ENCODE measurements at places on chromosomes 12 and 14.

- DNase-seq, result no peak
Measured at GRCh38 chr14:69581316-69581935, 6.8 kb upstream of the CCDC177 start.

GRCh38 chr14:56603648-56604047, 24.1 kb downstream of the TMEM260 start:
- no peak for DNase-seq

DNA sequence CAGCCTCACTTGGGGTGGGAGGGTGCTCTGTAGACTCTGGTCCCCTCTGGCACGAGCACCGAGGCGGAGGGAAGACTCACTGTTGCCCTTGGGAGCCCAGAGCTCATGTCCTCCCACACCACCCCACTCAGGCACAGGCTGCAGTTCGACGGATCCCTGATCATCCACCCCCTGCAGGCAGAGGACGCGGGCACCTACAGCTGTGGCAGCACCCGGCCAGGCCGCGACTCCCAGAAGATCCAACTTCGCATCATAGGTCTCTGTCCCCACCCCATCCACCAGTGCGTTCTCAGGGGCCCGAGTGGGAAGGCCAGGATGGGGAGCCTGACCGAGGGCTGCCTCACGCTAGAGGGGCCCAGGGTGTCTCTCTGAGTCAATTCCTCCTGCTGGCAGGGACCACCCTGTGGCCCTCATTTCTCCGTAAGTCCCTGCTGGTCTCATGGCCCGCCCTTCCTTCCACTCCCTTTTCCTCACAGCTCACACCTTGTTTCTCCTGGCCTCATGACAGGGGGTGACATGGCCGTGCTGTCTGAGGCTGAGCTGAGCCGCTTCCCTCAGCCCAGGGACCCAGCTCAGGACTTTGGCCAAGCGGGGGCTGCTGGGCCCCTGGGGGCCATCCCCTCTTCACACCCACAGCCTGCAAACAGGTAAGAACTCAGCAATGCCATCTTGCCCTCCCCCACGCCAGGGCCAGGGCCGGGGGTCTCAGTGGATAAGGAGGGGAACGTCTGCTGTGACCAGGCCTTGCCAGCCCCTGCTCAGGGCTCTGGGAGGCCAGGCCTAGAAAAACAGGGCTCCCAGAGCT, 27.0 kb downstream of the PAPLN start:
- DNase-seq, result no peak

DNA sequence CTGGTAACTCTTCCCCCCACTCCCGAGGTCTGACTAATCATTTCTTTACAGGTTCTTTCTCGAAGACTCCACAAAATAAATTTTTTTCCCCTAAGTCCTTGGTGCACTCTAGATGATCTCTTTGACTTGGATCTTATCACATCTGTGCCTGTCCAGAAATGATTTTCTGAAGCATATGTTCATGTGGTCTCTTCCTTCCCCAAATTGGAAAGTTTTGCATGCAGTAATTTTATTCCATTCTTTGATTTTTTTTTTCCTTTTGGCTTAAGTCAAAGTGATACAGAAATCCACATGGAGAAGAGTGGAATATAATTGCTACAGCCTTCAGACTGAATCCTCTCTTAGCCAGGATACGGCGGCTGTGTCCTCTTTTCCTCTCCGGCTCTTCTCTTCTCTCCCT, 213.3 kb downstream of the BMP4 start:
- DNase-seq, result no peak

DNA sequence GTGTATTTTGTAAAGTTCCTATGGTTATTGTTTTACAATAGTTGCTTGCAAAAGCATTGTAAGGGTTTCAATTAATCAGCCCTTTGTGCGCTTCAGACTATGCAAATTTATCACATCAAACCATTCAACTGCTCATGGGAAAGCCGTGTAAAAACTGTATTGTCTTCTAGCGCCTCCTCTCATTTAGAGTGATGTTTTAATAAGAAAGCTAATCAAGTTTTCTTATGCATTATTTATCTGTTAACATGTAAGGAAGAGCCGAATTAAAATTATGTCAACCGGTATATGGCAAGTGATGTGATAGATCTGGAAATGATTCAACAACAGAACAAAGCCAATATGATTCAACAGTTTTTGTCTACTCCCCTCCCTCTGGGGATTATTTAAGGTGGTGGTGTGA, 92.5 kb upstream of the RFX4 start:
- DNase-seq, result no peak

DNA sequence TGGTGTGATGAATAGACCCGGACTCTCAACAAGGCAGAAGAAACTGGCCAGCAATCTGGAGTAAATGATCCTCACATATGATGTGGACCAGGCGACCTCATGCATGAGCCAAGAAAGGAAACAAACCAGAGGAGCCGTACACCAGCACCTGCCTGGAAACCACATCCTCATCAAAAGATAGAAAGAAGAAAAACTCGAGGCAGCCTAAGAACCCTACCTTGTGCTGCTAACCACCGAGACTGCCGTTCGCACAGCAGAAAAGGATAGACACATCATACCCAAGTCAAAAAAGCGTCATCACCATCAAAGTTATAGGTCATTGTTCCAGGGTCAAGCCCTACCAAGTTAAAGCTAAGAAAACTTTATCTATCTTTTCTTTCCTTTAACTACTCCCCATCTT, 66.7 kb downstream of the RESF1 start:
- no peak for DNase-seq

DNA sequence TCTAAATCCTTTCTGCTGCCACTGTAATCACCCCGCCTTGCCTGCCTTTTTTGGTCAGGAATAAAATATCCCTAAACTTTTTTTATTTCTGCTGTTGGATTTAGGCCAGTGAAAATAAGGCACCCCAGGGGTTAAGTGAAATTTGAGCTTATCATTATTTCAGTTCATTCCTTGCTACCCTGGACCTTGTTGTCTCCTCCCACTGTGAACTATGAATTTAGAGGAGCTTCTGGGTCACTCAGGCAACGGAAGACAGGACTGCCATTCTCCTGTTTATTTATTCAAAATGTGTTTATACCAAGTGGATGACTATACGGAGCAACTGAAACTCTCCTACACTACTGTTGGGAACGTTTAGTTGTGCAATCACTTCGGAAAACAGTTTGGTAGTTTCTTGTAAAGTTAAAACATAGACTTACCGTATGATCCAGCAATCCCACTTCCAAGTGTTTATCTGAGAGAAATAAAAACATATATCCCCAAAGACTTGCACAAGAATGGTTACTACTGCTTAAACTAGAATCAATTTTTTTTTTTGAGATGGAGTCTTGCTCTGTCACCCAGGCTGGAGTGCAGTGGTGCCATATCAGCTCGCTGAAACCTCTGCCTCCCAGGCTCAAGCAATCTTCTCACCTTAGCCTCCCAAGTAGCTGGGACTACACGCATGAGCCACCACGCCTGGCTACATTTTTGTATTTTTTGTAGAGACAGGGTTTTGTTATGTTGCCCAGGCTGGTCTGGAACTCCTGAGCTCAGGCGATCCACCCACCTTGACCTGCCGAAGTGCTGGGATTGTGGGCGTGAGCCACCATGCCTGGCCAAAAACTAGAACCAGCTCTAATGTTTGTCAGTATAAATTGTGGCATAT, 2.3 kb upstream of the TRAFD1 start:
- DNase-seq, result no peak

- DNase-seq, result no peak
Measured at GRCh38 chr12:80262346-80262745, 163.0 kb downstream of the OTOGL start.

DNA sequence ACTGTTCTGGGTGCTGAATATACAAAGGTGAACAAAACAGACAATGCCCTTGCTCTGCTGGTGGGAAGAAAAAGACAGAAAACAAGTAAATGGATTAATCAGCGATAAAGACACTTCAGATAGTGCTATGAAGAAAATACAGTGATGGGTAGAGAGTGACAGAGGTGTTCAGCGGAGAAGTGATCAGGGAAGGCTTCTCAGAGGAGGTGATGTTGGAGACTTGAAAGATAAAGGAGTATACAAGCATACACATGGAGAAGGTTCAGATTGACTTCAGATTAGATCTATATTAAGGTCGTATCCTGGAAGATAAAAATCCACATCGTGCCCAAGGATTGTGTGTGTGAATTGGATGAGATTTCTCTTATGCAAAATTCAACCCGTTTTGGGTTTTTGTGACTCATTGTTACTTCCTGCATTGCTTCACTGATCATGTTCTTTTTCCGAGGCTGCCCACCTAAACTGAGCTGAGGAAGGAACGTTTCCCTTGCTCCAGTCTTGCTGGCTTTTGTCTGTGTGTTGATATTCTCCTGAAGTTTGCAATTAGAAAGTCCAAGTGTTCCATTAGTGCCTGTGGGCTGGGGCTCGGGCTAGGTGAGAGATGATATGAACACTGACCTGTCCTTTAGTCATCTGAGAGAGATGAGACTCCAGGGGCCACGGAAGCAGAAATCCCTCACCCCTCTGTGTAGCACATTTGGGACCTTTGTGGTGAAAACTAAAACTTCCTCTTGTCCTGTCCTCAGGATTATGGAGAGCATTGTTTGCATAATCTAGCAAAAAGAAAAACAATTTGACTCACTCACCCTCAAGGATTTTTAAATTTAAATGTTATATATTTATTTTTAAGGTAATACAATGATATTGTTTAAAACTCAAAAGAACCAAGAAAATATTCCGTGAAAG, 27.6 kb downstream of the PLXNC1 start:
- no peak for DNase-seq

- no peak for DNase-seq
Measured at GRCh38 chr14:43042408-43042807, 1435.7 kb downstream of the LRFN5 start.

All from NCI-H1930 (cell line).